ENCODE measurements at places on chromosomes 5 and 9. TPM values are rescaled to one million over a fixed set of nuclear protein-coding genes. Genes with fewer than 3 reads are reported as not detected.
A peak's percentile ranks its signal among the peaks of the same experiment; 100 is the strongest.

DNA sequence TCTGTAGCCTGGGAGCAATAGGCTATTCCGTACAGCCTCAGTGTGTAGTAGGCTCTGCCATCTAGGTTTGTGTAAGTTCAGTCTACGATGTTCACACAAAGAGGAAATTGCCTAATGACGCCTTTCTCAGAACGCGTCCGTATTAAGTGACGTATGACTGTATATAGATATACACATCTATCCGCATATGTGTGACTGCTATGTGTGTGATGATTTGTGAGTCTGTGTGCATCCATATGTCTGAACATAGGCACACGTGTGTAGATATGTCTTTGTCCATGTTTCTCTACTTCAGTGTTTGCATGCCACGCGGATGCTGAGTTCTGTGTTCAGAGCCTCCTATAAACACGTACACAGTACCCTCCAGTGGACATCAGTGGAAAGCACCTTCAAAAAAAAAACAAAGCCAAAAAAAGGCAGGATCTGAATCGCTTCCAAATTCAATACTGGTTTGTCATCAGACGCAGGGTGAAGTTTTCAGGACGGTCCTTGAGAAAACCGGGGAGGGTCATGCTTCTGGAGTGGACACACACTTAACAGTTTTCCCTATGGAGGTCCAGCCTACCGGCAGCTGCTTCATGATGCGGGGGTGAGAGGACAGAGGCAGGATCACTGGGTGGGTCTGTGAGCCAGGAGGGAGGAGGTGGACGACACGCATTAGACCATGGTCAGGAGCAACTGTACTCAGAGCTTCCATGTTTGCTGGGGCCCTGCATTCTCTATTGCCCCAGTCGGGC is 29.5 kb upstream of the ALDH1B1 start:
- DNase-seq, result peak; percentile 88

- no peak for DNase-seq
Observed at GRCh38 chr5:179256328-179257175, 88.7 kb downstream of the ADAMTS2 start.

DNA sequence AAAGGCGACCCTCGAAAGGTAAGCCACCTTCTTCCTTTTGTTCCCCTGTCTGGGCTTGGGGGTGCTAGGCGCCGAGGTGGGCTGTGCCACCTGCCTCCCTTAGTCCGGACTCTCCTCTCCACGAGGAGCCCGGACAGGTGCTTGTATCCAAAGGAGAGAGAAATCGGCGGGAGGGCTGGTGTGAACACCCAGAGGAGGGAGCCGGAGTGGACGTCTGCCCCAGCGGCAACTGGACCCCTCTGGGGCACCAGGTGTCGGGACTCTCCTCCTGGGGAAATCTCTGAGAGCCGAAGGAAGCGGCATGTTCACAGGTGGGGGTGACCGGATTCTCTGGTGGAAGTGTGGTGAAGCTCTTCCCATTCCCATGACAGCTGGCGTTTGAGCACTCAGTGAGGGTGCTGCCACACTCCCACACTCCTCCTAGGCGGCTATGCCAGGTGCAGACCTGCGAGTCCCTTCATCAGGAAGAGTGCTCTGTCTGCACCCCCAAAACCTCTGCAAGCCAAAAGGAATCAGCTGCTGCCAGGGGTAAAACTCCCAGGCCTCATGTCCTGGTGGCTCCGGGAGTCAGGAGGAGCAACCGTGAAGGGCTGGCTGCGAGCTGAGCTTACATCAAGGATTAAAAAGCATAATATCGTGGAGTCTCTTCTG is 921 bp downstream of the KCNIP1 start:
- DNase-seq, result no peak

The KCNN2 gene
- 0.92 TPM for polyA plus RNA-seq

- DNase-seq, result no peak
Observed at GRCh38 chr5:107437154-107437553, 233.6 kb downstream of the EFNA5 start.

GRCh38 chr5:73067213-73067612 is 53.2 kb upstream of the TMEM171 start:
- no peak for DNase-seq

DNA sequence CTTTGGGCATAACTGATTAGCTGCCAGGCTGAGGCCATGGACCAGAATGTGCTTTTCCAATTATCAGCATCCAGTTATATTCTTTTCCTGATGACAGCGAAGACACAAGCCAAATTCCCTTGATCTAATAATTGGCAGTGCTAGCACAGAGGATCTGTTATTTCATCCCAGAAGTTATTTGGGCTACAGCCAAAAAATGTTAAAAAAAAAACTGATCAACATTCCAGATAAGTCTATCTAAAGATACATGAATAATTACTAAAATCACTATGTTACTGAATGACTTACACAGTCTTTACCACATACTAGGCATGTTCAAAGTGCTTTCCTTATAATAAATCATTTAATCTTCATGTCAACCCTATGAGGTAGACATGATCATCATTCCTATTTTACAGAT is 13.5 kb upstream of the PDZD2 start:
- no peak for DNase-seq

- no peak for DNase-seq
Observed at GRCh38 chr5:121288781-121289180, 562.9 kb upstream of the FTMT start.

GRCh38 chr5:158499075-158499891 is 600.4 kb downstream of the EBF1 start:
- no peak for DNase-seq

DNA sequence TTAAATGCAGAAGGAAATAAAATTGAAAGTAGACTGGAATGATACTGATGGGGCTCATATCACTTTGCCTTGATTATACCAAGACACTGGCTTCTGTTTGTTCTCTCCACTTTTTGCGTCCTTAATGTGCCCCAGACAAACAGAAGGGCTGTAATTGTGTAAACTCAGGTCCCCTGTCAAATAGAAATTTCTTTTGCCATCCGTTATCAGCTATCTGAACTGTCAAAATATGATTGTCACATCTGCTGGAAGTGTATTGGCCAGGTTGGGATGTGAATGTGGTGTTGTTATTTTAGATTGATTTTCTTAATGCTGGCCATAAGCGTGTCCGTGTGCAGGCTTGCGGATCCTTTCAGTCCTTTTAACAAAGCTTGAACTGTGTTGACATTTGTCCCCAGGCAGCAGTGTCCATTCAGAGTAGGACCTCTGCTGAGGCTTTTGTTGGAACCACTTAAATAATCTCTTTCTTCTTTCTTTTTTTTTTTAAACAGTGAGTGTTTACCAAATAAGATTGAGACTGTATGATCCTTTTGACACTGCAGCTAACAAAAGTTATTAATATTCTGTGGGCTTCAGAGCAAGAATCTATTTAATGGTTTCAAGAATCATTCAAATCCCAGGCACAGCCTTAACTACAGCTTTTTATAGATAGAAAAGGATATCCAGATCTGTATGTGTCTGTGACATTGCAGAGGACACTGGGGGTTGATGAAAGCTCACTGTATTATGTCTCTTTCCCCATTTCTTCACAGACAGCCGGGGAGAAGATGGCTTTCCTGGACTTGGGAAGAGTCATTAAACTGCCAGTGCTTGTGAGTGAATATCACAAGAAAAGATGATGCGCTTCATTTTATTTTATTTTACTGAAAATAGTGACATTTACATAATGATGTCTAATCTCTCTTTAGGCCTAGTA is 171.7 kb downstream of the ZNF608 start:
- no peak for DNase-seq

DNA sequence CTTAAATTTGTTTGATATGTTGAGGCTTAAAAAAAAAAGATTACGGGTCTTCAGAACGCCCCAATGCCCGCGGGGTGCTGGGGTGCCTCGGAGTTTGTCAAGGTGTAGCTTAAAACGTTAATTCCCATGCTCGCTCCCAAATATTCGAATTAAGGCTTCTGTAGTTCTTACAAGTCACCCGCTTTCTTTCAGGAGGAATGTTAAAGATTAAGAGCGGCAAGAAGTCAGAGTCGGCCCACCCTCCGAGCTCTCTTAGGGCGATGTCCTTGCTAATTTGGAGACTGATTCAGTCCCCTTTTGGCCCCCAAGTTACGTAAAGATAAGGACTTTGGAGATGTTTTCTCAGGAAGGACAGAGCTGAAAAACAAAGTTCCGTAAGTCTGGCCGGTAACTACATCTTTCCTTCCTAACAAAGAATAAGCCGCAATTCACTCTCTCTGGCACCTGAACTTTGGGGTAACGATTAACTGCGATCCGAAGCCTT is 746 bp upstream of the NPM1 start:
- DNase-seq, result no peak

- no peak for DNase-seq
Observed at GRCh38 chr9:88025411-88026117, 51.2 kb upstream of the CDK20 start.

- DNase-seq, result no peak
Observed at GRCh38 chr5:177162379-177162778, 28.8 kb downstream of the NSD1 start.

- no peak for DNase-seq
Observed at GRCh38 chr9:98709968-98710965, 1.5 kb upstream of the GABBR2 start.

DNA sequence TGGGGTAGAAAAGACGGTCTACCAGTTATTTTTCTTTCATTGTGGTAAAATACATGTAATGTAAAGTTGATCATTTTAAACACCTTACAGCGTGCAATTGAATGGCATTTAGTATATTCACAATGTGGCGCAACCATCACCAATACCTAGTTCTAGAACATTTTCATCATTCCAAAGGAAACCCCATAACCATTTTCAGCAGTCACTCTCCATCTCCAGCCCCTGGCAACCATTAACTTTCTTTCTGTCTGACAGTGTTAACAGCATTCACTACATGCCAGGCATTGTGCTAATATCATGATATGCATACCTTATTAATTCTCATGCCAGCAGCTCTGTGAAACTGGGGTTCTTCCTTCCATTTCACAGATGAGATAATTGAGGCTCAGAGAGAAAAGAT is 32.0 kb downstream of the PTGS1 start:
- DNase-seq, result no peak

Data from stomach (tissue), 19 donors.